ENCODE measurements at places on chromosomes 16 and 17. TPM values are rescaled to one million over a fixed set of nuclear protein-coding genes. Genes with fewer than 3 reads are reported as not detected.
A peak's percentile ranks its signal among the peaks of the same experiment; 100 is the strongest.

The NKD1 gene
- 37.9 TPM for total RNA-seq

DNA sequence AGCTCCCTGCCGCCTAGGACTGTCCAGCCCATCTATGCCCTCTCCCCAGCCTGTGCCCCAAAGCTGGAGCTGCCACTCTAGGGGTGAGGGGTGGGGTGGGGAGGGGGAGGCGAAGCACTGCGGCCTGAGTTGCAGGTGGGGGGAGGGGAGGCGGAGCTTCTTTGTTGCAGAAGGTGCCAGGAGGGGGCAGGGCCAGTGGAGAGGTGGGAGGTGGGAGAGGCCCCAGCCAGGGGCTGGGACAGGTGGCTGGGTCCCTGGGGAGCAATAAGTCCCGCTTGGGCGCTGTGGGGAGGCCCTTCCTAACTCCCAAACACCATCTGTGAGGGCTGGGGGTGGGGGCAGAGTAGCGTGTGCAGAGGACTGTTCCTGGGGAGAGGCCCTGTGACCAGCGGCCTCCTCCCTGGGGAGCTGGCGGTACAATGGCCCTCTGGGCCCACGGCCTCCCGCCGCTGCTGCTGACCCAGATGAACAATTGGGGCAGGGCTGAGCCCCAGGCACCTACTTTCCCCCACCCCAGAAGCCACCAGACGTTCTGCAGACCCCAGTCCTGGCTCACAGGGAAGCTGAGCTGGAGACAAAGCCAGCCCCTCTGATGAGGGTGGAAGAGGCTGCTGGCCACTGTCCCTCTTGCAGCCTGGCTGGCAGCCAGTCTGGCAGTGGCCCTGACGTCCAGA is 2.2 kb upstream of the NTN3 start:
- peaks cover 36% of the 10 kb centered on the region for H3K4me1 ChIP-seq
- H3K4me3 ChIP-seq, result peak overlapping the region; percentile 47
- H3K36me3 ChIP-seq, result no peaks in the 10 kb centered on the region
- no peak overlapping the region for H3K27ac ChIP-seq

- peaks cover 14% of the 10 kb centered on the region for H3K4me1 ChIP-seq
- H3K27me3 ChIP-seq, result no peaks in the 10 kb centered on the region
- H3K36me3 ChIP-seq, result peaks cover 6% of the 10 kb centered on the region
- DNase-seq, result peak; percentile 65
- H3K27ac ChIP-seq, result peak overlapping the region; percentile 86
- H3K4me3 ChIP-seq, result peak overlapping the region; percentile 96
Measured at GRCh38 chr17:81665205-81666091, 957 bp downstream of the OXLD1 start.

DNA sequence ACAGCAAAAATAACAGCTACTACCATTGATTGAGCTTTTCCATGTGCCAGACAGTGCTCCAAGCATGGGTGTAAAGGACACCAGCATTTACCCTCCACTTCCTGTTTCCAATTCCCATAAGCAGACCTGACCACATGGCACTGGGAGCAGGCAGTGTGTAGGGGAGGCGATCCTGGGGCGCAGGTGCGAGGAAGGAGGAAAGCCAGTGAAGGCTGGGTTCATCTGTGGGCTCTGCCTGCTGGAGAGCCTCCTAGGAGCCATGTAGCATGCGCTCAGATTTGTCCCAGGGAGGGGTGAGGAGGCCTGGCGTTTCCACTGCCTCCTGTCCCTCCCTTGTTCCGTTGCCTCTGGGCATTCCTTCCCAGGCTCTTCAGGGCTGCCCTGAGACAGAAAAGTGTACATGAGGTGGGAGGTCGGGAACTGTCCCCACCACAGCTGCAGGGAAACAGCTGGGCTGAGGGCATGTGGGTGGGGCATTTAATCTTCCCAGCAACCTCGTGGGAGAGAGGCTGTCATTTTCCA is 56.6 kb downstream of the SNX20 start:
- no peak overlapping the region for H3K4me3 ChIP-seq
- H3K36me3 ChIP-seq, result 0 out of 2 replicates have a peak, but pooled peaks cover 2% of the 10 kb centered on the region
- H3K27ac ChIP-seq, result no peak overlapping the region
- no peaks in the 10 kb centered on the region for H3K4me1 ChIP-seq
- no peak for DNase-seq

DNA sequence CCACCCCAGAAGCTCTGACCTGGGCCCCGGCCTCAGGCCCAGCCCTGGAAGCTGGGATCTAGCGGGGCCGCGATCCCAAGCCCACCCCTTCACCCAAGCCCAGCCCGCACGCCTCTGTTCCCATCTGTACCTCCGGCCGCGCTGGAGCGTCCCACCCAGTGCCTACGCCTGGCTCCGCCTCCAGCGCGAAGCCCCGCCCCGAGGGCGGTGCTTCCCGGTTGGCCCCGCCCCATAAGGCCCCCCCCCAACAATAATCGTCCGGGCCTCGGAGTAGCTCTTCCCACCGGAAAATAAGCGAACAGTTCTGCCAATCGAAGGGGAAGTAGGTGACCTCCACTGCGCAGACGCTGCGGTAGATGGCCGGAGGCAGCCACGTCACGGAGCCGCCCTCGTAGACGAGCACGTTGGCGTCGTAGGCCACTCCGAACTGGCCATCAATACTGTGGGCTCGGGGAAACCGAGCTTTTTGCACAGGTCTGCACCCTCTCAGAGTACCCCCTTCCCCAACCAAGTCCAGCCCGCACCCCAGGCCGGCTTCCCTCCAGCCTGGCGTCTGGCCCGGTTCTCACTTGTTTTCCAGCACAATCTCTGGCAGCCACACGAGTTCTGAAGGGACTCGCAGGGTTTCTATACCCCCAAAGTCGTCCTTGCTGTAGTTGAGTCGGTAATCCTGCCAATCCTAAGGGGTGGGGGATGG is 1.1 kb downstream of the CHRNE start:
- no peaks in the 10 kb centered on the region for H3K36me3 ChIP-seq
- no peak for DNase-seq
- H3K27ac ChIP-seq, result no peak overlapping the region
- no peaks in the 10 kb centered on the region for H3K27me3 ChIP-seq

DNA sequence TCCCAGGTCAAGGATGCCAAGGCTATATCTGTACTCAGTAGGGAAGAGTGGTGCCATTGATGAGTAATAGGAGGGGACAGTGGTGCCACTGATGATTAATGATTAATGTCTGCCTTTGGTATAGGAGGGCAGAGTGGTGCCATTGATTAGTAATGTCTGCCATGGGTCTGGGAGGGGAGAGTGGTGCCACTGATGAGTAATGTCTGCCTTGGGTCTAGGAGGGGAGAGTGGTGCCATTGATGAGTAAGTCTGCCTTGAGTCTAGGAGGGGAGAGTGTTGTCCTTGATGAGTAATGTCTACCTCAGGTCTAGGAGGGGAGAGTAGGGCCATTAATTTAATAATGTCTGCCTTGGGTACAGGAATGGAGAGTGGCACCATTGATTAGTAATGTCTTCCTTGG is 507.8 kb upstream of the EEF2KMT start:
- H3K27me3 ChIP-seq, result no peaks in the 10 kb centered on the region
- no peaks in the 10 kb centered on the region for H3K4me1 ChIP-seq
- no peak overlapping the region for H3K27ac ChIP-seq

GRCh38 chr17:16085066-16085699 is 85.6 kb downstream of the TTC19 start:
- H3K36me3 ChIP-seq, result no peaks in the 10 kb centered on the region
- no peak overlapping the region for H3K4me3 ChIP-seq
- H3K27ac ChIP-seq, result no peak overlapping the region
- no peaks in the 10 kb centered on the region for H3K27me3 ChIP-seq
- H3K4me1 ChIP-seq, result no peaks in the 10 kb centered on the region

DNA sequence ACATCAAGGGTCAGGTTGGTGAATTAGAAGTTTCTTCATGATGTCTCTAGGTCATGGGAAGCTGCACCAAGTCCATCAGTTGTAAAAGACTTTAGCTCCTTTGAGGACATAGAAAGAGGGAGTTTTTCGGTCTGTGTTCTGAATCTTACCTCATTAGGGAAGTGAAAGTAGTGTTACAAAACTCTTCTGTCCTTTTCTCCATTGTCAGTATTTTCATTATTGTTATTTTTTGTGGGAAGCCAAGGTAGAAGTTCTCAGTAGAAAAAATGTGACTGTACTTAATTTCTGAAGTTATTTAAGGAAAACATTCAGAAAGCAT is 24.2 kb downstream of the MAP3K3 start:
- H3K36me3 ChIP-seq, result no peaks in the 10 kb centered on the region
- H3K4me3 ChIP-seq, result no peak overlapping the region
- no peaks in the 10 kb centered on the region for H3K4me1 ChIP-seq
- H3K27ac ChIP-seq, result no peak overlapping the region
- H3K27me3 ChIP-seq, result no peaks in the 10 kb centered on the region
- no peak for DNase-seq

DNA sequence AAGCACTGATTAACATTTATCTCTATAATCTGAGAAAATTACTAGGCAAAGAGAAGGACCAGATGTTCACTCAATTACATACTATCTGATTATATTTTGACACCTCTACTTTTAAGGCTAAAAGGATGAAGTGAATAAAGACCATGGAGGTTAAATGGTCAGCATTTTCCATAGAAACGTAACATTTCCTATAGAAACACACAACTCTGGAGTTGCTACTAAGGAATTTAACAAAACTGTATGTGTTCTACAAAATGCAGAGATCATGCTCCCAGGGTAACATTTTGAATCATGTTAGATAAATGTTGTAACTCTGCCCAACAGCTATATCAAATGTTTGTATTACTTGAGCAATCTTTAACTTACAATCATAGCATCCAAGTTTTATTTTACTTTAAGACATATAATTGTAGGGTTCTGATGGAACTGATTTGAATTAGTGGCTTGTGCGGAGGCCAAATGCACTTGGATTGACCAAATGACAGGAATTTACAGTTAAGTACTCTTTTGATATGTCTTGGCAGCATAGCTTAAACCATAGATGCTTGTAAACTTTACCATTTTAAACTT is 97.7 kb downstream of the RPGRIP1L start:
- no peak overlapping the region for H3K4me3 ChIP-seq
- no peak overlapping the region for H3K27ac ChIP-seq
- H3K4me1 ChIP-seq, result peaks cover 44% of the 10 kb centered on the region
- no peak for DNase-seq

GRCh38 chr17:40266882-40267281 is 20.8 kb upstream of the CDC6 start:
- no peaks in the 10 kb centered on the region for H3K4me1 ChIP-seq
- no peaks in the 10 kb centered on the region for H3K27me3 ChIP-seq

GRCh38 chr17:17254036-17254435 is 17.1 kb upstream of the FLCN start:
- no peak overlapping the region for H3K27ac ChIP-seq
- H3K4me3 ChIP-seq, result no peak overlapping the region
- H3K27me3 ChIP-seq, result no peaks in the 10 kb centered on the region
- no peaks in the 10 kb centered on the region for H3K4me1 ChIP-seq
- no peak for DNase-seq
- H3K36me3 ChIP-seq, result peaks cover 6% of the 10 kb centered on the region

- no peak overlapping the region for H3K27ac ChIP-seq
- H3K4me1 ChIP-seq, result peaks cover 19% of the 10 kb centered on the region
- H3K36me3 ChIP-seq, result no peaks in the 10 kb centered on the region
- no peak overlapping the region for H3K4me3 ChIP-seq
- no peaks in the 10 kb centered on the region for H3K27me3 ChIP-seq
Measured at GRCh38 chr17:39648616-39649366, 11.8 kb downstream of the STARD3 start.

The CA7 gene
- total RNA-seq, result 0.68 TPM

- peaks cover 1% of the 10 kb centered on the region for H3K36me3 ChIP-seq
- H3K4me1 ChIP-seq, result no peaks in the 10 kb centered on the region
- no peak overlapping the region for H3K27ac ChIP-seq
- H3K27me3 ChIP-seq, result no peaks in the 10 kb centered on the region
- DNase-seq, result no peak
- H3K4me3 ChIP-seq, result no peak overlapping the region
Measured at GRCh38 chr17:78694805-78695531, 87.1 kb downstream of the CYTH1 start.

DNA sequence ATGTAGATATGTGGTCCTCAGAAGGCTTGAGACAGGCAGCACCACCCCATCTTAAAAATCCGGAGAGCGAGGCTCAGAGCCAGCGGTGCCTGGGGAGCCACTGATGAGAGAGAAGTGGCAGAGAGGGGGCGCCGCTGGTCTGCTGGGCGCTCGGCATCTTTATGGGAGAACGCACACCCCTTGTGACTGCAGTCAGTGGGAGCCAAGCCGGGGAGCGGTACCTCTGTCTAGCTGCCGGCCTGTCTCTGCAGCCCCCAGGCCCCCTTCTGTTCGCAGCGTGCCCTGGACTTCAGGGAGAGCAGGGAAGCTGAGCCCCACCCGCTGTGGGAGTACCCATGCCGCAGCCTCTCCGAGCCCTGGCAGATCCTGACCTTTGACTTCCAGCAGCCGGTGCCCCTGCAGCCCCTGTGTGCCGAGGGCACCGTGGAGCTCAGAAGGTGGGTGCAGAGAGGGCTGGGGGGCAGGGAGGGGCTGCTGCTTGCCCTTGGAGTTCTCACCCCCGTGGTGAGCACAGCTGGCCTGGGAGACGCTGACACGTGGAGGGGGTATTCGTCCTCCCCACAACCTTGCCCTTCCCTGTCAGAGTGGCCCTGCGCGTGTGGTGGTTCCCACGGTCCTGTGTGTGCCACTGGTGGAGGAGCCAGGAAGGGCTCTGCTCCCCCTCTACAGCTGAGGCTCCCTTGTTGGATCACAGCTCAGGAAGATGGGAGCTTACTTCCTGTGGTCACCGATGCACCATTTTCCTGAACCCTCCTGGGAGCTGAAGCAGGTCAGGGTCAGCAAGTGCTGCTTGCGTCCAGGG is 44.8 kb downstream of the PRMT7 start:
- no peaks in the 10 kb centered on the region for H3K27me3 ChIP-seq
- no peak overlapping the region for H3K4me3 ChIP-seq
- no peak overlapping the region for H3K27ac ChIP-seq
- no peak for DNase-seq
- peaks cover 4% of the 10 kb centered on the region for H3K36me3 ChIP-seq

- no peaks in the 10 kb centered on the region for H3K4me1 ChIP-seq
- no peak for DNase-seq
- no peak overlapping the region for H3K4me3 ChIP-seq
- H3K27ac ChIP-seq, result no peak overlapping the region
Measured at GRCh38 chr17:83009414-83010205, 69.8 kb upstream of the METRNL start.

- H3K36me3 ChIP-seq, result no peaks in the 10 kb centered on the region
- no peak overlapping the region for H3K4me3 ChIP-seq
- H3K27me3 ChIP-seq, result peaks cover 2% of the 10 kb centered on the region
- H3K4me1 ChIP-seq, result no peaks in the 10 kb centered on the region
Measured at GRCh38 chr17:39231591-39232551, 6.1 kb upstream of the STAC2 start.

The KRT32 gene
- total RNA-seq, result not detected

GRCh38 chr17:6159541-6160231 is 89.5 kb downstream of the WSCD1 start:
- no peak for DNase-seq
- no peaks in the 10 kb centered on the region for H3K4me1 ChIP-seq
- H3K4me3 ChIP-seq, result no peak overlapping the region
- H3K27ac ChIP-seq, result no peak overlapping the region
- H3K27me3 ChIP-seq, result no peaks in the 10 kb centered on the region
- no peaks in the 10 kb centered on the region for H3K36me3 ChIP-seq

All from Caco-2 (cell line).